ENCODE measurements at places on chromosomes 11 and 22.

- no peak for DNase-seq
Measured at GRCh38 chr11:76889411-76889975, 28.8 kb downstream of the ACER3 start.

DNA sequence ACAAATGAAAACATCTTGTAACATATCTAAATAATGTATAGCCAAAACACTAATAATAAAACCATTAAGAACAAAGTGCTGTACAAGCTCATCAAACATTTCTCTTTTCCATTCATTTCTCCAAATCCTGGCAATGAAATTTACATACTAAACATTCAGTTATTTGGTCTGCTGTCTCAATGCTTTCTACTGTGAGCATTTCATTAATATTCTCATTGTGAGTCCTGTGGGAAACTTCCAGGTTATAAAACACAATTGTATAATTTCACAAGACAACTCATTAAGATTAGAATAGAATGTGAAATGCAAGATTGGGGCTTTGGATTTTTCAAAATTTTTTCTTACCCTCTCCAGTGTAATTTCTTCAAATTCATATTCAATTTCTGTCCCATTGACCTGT lies 876.9 kb upstream of the CCDC90B start:
- DNase-seq, result no peak

DNA sequence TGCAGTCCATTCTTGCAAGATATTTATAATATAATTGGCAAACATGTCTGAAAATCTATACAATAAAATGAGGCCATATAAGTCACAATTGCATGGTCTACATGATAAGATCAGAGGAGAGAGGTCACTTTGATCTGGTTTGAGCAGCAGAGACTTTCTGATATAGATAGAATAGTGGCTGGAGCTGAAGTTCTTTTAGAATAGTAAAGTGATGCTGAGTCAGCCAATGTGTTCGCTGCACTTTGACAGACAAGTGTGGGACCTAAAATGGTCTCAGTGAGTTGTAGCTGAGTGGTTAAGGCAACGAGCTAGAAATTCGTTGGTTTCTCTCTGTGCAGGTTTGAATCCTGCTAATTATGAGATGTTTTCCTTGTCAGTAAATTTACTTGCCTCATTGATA lies 257.0 kb upstream of the C11orf87 start:
- no peak for DNase-seq

DNA sequence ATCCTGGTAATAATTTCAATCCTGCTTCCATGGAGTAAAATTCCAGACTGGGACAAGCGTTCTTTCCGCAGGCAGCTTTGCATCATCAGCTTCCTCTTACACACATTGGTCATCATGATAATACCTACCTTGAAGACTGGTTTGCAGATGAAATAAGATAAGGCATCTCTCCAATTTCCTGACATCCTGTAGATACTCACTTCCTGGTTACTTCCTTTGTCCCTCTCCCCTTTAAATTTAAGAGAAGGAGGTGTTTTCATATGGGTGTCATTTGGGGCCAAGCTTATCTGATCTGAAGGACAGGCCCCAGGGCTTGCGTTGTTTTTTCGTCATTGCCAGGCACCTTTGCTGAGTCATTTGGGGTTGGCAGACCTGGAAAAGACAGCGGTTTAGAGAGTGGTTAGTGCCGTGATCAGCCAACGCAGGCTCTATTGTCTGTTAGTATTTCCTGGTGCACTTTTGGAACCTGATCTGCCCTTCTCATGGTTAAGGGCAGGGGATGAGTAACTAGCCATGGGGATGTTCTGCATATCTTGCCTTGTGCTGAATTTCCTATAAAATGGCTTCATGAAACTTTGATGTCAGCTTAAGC lies 24.1 kb downstream of the GRAMD1B start:
- DNase-seq, result peak; percentile 39

- DNase-seq, result no peak
Measured at GRCh38 chr11:116272181-116272789, 500.5 kb downstream of the BUD13 start.

DNA sequence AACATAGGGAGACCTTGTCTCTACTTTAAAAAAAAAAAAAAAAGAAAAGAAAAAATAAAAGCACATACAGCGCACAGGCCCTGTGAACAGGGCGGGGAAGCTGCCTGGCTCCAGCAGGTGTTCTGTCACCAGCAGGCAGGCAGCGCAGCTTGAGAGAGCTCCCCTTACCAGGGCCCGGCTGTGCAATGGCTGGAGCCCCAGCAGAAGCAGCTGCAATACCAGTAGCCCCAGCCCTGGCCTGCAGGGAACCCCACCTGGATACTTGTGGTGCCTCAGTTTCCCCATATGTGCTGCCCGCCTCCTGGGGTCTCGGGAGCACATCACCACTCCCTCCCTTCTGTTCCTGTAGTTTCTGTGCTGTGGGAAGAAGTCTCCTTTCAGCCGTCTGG lies 12.3 kb downstream of the TSPAN32 start:
- no peak for DNase-seq

DNA sequence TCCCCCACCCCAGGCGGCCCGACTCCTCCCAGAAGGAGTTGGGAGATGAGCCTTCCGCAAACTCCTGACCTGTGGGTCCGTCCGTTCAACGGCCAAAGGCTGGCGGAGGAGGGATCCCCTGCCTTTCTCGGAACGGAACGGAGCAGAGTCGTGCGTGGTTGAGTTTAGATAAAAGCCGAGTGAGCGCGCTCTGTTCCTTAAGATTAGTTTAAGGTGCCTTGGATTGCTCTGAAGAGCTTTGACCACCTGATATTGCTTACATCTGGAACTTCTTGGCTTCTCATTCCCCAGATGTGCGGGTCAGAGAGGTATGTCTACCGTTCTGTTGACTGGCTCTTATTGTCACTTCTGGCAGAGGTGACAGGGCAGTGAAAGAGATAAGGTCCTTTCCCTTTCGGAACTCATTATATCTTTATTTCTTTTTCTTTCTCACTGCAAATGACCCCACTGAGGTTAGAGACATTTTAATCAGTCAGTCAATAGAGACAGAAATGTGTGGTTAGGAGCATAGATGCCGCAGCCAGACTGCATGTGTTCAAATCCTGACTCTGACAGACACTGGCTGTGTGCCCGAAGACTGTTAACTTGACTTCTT lies at the start of gene TRIM6:
Gene TRIM6, plus strand, starts transcription at position 31 of the 595 bp plus-strand sequence. Its CDS starts 261 bp downstream, at position 292.
- DNase-seq, result no peak

GRCh38 chr11:108496643-108497256 lies 1.4 kb downstream of the POGLUT3 start:
- no peak for DNase-seq

DNA sequence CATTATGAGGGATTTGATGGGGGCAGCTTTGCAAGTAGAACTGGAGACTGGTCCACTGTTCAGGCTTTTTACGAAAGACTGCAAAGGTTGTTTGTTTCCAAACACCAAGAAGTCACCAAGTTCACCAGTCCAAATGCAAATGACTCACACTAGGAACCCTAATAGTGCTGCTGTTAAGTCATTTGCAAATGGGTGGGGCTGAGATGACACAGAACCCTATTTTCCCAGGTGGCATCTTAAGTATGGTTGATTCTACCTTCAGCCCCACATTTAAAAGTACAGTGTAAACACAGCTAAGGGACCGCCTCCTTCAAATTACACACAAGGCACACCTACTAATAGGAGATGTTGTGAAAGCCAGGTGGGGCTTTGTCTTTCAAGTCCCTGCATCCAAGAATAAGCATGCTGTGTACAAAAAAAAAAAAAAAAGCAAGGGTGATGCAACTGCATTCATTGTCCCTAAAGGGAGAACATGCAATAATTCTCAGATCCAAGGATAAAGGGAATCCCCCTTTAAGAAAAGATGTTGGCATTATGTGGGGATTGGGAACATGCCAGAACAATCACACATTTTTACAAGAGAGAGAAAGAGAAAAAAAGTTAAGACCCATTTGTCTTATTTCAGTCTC lies 27.3 kb downstream of the BDNF start:
- DNase-seq, result no peak

DNA sequence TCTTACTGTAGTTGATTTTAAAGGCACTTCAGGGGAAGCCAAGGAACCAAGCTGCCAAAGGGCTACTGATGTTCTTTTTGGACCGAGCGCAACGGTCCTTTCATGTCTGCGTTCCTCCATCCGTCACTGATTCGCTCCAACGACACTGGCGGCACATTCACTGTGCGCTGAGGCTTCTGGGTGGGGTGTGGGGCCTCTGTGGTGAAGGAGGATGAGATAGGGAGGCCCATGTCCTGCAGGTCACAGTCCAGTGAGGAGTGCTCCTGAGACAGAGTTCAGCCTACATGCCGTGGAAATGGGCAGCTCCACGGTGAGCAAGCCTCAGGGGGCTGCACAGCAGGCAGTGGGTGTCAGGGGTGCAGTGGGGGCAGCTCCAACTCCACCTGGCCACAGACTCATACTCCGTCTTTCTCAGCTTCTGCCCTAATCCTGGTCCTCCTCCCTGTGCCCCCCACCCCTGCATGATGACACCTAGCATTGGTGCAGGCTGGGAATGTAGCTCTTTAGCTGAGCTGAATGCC lies 87.8 kb upstream of the SHANK2 start:
- DNase-seq, result no peak

DNA sequence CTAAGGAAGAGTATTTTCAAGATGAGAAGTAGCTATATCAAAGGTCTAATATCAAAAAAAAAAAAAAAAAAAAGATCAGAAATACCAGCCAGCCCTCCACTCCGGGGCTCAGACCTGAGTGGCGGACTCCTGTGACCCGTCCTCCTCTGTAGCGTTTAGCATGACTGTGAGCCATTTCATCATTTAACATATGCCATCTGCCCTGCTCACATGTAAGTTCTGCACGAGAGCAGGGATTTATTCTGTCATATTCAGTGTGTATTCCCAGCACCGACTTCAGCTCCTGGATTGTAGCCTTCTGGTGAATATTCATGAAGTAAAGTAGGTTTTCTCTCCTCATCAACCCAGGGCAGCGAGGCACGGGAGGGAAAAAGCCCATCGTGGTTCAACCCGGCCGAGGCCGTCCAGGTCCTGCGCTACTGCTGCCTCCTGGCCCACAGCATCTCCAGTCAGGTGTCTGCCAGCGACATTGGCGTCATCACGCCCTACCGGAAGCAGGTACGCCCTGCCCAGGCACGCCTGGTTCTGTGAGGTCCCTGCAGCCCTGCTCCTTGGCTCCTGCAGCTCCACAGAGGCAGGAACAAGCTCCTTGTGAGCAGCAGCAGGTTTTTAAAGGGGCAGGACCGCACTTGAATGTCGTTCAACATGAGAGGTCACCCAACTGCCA lies 12.7 kb upstream of the PANX2 start:
- DNase-seq, result no peak

DNA sequence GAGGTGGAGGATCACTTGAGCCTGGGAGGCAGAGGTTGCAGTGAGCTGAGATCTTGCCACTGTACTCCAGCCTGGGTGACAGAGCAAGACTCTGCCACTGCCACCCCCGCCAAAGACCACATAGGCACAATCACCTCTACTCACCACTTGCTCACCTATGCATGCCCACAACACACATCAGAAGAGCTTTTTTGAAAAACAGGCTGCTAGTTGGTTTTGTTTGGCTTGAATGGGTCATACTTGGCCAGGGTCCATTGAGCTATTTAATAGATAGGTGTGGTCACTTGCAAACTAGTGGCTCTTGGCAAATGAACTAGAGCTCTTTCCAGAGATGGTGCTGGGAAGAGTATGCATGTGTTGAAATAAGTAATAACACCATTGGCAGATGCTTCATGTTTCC lies 80.1 kb downstream of the EMSY start:
- DNase-seq, result no peak
